ENCODE measurements at places on chromosomes 7 and 10. TPM values are rescaled to one million over a fixed set of nuclear protein-coding genes. Genes with fewer than 3 reads are reported as not detected.
A peak's percentile ranks its signal among the peaks of the same experiment; 100 is the strongest.

- H3K4me3 ChIP-seq: no peak overlapping the region
- DNase-seq: no peak
- no peak overlapping the region for H3K27ac ChIP-seq
Observed at GRCh38 chr10:123704812-123705211, 38.7 kb downstream of the GPR26 start.

The CXCL12 gene
- not detected for total RNA-seq

DNA sequence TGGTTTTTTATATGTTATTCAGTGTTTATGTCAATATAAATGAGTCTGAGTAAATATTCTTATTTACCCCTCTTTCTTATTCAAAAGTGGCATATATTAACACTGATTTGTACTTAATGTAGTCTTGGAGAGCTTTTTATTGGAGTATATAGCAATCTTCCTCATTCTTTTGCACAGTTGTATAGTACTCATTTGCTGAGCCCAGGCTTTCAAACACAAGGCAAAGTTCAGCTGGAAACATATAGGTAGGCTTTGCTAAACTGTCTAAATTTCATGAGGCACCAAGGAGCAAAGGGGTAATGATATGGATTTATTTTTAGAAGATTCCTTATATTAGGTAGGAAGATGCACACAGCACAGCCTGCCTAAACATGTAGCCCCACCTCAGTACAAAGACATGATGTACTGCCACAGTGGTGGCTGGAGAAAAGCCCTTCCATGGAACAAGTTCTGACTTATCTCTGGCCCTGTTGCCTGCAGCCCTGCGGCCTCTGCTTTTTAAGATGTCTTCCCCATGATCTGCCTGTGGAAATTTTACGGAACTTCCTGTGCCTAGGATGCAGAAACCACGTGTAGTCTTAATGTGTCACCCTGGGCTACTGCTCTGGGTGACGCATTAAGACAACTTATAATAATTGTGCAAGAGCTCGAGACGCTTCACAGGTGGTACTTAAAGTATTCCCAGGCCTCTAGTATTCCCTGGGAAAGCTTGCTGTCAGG, 9.6 kb upstream of the PDCD4 start:
- peaks cover 82% of the 10 kb centered on the region for H3K4me1 ChIP-seq
- H3K27me3 ChIP-seq: no peaks in the 10 kb centered on the region
- no peak overlapping the region for H3K4me3 ChIP-seq

GRCh38 chr7:139358541-139359365, 941 bp upstream of the LUC7L2 start:
- DNase-seq: peak; percentile 80
- H3K27me3 ChIP-seq: no peaks in the 10 kb centered on the region
- H3K4me1 ChIP-seq: peaks cover 24% of the 10 kb centered on the region
- H3K27ac ChIP-seq: peak overlapping the region; percentile 100
- peak overlapping the region; percentile 97 for H3K4me3 ChIP-seq

The CHN2 gene
- total RNA-seq: not detected

DNA sequence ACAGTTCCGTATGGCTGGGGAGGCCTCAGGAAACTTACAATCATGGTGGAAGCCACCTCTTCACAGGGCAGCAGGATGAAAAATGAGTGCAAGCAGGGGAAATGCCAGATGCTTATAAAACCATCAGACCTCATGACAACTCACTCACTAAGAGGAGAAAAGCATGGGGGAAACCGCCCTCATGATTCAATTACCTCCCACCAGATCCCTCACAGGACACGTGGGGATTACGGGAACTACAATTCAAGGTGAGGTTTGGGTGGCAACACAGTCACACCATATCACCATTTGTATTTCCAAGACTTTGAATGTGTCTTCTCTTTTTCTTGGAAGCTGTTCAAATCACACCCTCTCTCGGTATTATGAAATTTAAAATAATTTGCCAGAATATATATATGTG, 80.1 kb downstream of the SEMA3D start:
- H3K4me1 ChIP-seq: no peaks in the 10 kb centered on the region
- H3K27ac ChIP-seq: no peak overlapping the region
- no peaks in the 10 kb centered on the region for H3K36me3 ChIP-seq
- DNase-seq: no peak
- no peaks in the 10 kb centered on the region for H3K27me3 ChIP-seq
- no peak overlapping the region for H3K4me3 ChIP-seq

DNA sequence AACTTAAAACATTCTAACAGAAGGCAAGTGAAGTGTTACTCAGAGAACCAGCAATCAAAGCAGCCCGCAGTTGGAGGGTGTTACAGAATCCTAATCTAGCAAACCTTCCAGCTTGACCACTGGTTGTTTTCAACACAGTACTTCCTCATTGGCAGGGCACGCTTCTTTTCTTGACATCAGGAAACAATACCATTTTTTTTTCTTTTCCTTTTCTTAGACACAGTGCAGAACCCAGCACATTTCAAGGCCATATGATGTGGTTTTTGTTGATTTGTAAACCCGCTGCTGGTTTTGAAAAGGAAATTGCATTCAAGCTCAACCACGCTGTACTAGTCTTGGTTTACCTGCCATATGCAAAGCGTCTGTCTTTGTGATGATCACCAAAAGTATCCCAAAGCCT, 33.4 kb downstream of the RHOBTB1 start:
- H3K4me3 ChIP-seq: peak overlapping the region; percentile 39
- peaks cover 10% of the 10 kb centered on the region for H3K4me1 ChIP-seq
- DNase-seq: peak; percentile 59
- H3K27ac ChIP-seq: no peak overlapping the region

- H3K4me1 ChIP-seq: peaks cover 42% of the 10 kb centered on the region
- H3K27ac ChIP-seq: peak overlapping the region; percentile 34
- no peaks in the 10 kb centered on the region for H3K36me3 ChIP-seq
- H3K27me3 ChIP-seq: no peaks in the 10 kb centered on the region
- DNase-seq: no peak
Observed at GRCh38 chr10:127986531-127987466, 79.9 kb downstream of the PTPRE start.

DNA sequence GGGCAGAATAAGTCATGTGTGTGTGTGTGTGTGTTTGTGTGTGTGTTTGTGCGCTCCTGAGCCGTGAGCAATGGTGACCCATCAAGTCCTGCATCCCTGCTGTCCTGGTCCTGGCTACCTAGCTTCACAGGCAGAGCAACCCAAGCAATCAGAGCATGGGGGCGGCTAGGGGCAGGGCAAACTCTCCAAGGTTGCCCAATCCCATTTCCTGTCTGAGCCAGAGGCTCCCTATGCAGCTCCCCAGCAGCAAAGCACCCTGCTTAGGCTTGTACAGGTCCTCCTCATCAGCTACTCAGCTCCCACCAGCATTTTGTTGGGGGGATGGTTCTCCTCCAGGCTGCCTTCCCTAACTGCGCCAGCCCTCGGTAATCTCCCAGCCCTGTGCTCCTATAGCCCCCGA, 31.1 kb upstream of the CRHR2 start:
- DNase-seq: no peak
- no peaks in the 10 kb centered on the region for H3K27me3 ChIP-seq
- peaks cover 15% of the 10 kb centered on the region for H3K36me3 ChIP-seq
- H3K4me1 ChIP-seq: no peaks in the 10 kb centered on the region

The TAF3 gene
- total RNA-seq: 15.9 TPM

The SMNDC1 gene
- total RNA-seq: 46.2 TPM

GRCh38 chr10:31635415-31636065, 293.1 kb downstream of the ARHGAP12 start:
- no peak overlapping the region for H3K27ac ChIP-seq
- H3K36me3 ChIP-seq: no peaks in the 10 kb centered on the region
- no peaks in the 10 kb centered on the region for H3K4me1 ChIP-seq
- H3K27me3 ChIP-seq: peaks cover under 1% of the 10 kb centered on the region
- no peak overlapping the region for H3K4me3 ChIP-seq
- DNase-seq: no peak

The PNLIPRP3 gene
- not detected for total RNA-seq

The USP54 gene
- 7.8 TPM for total RNA-seq

All from activated CD4-positive, alpha-beta T cell treated with anti-CD3 and anti-CD28 coated beads, Interleukin-2, amount 10 ng/mL, durations not matched to agents 24 days and 14 days (primary cell).